Progenitor cell of endocrine pancreas (in vitro differentiated cells): ENCODE measurements at places on chromosomes 3 and 15.

DNA sequence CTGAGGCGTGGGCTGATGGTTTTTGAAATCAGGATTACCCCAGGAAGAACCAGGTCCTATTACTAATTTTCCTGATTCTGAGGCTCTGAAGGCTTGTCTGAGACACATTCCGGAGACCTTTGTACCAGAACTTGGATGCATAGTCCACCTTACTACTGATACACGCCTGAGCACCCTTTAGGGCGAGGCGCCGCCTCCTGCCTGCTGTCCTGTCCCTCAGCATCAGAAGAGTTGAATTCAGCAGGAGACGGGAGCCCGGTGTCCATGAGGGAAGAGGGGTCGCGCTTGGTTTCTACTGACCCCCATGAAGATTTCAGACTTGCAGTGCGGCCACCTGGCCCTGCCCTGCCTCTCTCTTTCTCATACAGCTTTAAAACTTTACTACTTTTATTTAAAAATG is 49.9 kb downstream of the KLF13 start:
- DNase-seq, result no peak

DNA sequence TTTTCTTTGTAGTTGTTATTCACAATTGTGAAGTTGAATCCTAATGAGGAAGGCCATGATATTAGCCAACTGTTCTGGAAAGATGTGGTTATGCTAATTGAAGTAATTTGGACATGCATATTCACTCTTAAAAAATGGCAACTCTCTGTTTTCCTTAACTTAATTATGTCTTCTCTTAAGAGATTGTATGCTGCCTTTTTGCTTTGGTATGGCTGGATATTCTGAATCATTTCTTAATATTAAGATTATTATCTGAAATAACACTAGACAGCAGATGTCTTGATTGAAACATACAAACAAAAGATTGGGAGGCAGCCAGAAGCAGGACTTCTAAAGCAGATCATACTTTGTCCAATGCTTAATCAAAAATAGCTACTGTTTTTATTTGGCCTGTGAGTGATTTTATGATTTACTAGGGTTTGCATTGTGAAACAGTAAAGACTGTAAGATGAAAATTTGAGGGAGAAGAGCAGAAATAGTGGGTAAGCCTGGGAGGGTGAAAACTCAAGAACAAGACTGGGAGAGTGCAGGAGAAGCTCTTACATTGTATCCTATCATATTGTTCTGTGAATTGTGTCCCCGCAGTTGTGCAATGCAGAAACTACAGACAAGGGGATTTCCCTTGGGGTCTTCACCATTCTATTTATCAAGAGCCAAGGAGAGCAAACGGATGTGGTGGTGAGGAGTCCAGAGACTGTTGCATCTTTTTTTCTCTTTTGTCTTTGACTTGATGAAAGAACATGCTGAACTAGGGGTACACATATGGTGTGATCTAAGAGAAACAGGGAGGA is 554.8 kb downstream of the TUSC7 start:
- DNase-seq, result no peak

DNA sequence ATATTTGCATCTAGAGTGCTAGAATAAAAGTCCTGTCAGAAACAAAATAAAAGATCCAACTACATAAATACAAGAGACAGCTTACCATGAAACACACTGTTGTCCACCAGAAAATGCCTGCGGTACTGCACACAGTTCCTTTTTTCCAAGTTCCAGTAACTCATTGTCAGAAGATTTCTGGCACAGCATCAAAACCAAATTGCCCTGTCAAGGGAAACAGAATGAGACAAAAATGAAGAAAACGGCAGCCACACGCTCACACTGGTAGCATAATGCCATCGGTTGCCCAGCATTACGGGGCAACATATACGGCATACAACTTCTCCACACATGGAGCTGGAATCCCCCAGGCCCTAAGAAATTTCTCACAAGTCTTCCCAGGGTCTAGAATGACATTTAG is 40.8 kb downstream of the PLCH1 start:
- DNase-seq, result no peak

DNA sequence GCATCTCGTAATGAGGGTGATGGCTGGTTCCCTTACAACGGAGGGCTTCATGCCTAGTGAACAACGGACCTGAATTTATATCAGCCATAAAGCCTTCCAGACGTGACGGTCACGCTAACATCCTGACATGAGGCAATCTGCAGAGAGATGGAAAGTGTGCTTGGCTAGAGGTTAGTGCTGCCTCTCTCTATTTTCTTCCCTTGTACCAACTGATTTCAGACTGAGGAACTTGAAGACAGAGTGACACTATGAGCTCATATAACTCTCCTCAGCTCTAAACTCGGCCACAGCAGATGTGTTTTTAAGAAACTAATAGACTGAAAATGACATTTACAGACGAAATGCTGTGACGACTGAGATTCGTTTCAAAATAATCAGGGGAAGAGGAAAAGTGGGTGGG is 122.4 kb downstream of the XXYLT1 start:
- no peak for DNase-seq

DNA sequence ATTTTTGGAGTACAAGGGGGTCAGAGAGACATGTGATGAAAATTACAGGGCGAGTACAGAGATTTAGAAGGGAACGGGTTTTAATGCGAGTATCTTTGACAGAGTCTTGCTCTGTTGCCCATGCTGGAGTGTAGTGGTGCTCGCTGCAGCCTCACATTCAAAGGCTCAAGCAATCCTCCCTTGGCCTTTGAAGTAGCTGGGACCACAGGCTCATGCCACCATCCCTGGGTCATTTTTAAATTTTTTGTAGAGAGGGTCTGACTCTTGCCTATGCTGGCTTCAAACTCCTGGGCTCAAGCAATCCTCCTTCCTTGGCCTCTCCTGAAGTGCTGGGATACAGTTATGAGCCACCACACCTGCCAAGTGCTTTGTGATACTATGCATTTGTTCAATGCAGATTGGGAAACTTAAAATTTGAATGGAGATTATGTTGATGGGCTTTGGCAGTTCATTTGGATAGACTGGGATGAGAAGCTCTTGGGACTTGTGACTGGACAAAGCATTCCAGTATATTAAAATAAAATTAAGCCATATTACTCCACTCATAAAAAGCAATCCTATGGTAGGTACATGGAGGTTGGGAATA is 4.0 kb upstream of the LMLN start:
- DNase-seq, result no peak

- no peak for DNase-seq
Measured at GRCh38 chr3:136979684-136980083, 21.9 kb downstream of the IL20RB start.

DNA sequence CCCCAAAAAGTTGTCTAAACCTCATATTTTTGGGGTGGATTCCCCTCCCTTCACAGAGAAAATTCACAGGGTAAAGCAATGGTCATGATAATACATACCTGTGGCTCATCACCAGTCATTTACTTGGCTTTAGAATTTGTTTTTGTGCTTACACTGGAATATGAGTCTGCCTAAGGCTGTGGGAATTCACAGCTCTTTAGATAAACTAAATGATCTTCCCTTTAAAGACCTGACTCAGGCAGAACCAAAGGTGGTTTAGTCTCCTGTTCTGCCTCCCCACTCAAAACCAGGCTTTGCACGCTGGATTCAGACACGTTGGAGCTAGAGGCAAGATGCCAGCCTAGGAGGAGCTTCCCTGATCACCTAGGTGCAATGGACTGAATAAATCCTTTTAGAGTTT is 40.3 kb upstream of the BNC1 start:
- DNase-seq, result no peak

DNA sequence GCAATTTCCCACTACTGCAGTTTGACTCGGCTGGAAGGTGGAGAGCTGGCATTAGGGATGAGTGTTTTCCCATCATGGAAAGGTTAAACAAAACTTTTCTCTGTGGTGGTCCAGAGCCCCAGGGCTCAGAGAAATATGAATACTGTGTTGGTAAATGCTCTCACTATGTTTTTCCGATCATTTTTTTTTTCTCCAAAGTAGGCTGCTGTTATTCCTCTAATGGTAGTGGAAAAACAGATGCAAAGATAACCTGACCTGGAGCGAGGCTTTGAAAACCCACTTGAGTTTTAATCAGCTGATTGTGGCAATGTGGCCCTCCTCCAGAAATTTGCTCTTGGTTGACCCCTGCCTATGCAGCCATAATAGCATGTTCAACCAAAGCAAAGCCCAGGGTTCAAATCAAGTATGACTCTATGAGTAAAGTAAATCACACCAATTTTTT is 320.8 kb upstream of the CTNNB1 start:
- DNase-seq, result no peak

DNA sequence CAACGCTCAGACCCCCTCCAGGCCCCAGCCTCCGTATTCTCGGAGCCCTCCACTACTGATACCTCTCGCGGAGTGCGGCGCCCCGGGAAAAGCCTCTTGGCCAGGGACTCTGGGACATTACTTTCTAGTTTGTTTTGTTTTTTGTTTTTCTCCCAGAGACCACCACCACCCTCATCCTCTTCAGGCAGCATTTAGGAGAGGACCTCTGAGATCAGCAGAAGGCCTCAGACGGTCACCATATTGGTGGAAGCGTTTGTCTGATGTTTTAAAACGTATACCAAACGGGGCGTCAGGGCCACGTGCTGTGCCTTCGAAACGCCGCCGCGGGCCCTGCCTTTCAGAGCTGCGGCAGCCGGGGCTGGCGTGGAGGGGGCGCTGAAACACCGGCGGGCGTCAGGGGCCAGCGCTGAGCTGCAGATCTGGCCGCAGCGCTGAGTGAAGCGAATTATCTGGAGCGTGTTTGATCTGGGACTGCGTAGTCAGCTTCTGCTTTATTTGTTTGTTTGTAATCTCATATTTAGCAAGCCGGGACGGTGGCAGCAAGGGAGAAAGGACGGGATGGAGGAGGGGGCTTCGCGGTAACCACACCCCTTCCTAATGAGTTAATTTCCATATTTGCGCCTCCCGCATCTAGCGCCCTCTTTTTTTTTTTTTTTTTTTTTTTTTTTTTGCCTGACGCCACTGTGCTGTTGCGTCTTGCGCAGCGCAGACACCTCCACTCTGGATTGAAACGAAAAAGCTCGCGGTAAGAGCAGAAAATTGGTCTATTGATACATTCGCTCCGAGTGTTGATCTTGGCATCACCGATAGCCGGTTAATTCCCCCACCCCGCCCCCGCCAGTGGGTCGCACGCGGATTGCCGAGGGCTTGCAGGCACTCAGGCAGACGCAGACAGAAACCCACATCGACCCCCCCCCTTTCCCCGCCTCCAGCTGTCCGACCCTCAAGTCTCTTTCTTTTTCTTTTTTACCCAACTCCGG is 14.9 kb downstream of the SOX2 start:
- no peak for DNase-seq

GRCh38 chr3:144502402-144502801 is 530.8 kb downstream of the DIPK2A start:
- DNase-seq, result no peak

DNA sequence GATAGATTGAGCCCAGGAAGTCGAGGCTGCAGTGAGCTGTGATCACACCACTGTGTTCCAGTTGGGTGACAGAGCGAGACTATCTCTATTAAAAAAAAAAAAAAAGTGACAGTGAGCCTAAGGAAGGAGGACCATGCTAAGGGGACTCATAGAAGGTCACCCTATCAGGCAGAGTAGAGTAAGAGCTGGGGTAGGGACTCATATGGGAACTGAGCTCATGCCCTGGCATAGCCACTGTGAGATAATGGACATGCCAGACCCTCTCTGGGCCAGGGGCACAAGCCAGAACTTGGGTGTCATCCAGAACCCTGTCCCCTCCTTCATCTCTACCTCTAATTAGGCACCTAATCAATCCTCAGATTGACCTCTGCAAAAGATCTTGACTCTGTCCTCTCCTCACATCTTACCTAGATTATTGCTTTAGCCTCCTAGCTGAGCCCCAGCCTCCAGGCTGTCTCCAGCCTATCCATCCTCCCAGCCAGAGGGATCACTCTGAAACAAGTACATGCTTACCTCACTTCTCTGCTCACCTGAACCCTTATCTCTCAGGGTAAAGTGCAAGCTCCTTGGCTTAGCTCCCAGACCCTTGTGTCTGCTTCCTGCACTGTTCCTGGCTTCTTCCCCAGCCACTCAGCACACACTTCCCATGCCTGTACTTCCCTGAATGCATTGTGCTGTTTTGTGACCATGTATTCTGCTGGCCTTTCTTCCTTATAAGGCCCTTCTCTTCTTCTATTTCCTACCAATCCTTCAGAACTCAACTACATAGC is 76.4 kb downstream of the DAPK2 start:
- DNase-seq, result no peak

- no peak for DNase-seq
Measured at GRCh38 chr3:132445817-132446216, 28.5 kb downstream of the DNAJC13 start.

- no peak for DNase-seq
Measured at GRCh38 chr3:157500232-157500631, 3.0 kb downstream of the VEPH1 start.

DNA sequence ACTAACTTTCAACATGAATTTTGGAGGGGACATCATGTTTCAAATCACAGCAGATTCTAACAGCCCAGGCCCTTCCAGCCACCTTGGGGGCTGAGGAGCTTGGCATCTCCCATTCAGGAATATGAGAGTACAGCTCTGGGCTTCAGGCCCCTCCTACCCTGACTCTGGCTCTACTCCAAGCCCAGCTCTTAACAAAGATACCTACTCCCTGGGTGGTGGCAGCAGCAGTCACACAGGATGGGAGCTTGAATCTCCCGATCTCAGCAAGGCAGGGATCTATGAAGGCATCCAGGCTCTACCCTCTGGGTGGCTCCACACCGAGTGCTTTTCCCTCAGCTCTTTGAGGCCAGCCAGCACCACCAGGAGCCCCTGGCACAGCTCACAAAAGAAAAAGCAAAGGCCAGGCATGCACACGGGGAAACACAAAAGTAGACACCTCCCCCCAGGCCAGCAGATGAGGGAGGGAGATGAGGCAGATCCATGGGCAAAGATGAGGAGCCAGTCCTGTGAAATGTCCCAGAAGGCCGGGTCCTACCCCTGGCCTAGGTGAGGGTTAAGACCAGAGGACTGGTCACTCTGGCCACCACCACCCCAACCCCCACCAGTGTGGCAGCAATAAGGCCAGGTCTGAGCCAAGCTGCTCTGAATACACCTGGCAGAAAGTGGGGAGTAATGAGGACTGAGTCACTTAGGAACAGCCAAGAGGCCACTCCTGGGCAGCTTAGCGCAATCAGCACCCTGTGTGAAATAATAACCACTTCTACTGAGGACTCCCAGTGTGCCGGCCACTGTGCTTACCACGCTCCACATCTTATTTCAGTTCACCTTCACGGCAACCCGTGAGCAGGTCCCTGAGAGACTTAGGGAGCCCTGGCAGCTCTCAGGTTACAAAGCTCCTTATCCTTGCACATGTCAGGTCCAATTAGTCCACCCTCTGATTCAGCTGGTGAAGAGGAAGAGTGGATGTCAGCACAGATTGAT is 24.3 kb downstream of the PLA2G4F start:
- DNase-seq, result no peak
